B cell (primary cell): ENCODE measurements at places on chromosomes 13 and 19. TPM values are rescaled to one million over a fixed set of nuclear protein-coding genes. Genes with fewer than 3 reads are reported as not detected.

DNA sequence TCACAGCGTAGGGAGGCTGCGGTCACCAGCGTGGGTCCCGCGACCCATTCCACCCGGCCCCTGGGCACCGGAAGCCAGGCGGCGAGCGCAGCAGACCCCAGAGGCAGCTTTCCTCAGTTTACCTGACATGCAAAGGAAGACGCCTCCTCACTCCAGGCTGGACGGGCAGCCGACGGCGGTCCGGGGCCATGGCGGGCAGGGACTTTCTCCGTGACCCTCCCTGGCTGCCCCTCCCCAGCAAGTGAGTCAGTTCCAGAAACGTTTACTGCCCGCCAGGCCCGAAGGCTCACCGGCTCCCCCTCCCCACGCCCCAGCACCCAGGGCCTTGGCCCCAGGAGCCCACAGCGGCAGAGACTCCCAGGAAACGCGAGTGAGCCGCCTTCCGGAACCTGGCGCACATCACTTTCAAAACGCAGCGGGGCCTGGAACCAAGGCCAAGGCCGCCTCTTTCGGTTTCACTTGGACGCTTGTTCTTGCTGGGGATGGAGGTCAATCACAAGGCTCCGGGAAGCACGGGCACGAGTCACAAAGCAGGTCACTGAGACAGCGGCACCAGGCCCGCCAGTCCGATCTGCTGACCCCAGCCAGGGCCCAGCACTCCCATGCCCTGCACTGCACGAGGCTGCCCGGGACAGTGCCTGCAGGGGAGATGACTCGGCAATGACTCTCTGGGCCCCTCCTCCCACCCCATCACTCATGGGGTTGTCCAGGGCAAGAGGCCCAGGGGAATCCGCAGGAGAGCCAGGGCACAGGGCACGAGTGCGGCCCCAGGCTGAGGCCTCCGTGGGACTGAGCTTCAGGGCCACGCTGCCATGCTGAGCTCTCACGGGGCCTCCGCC is 5.3 kb downstream of the SBNO2 start:
- no peak for DNase-seq

GRCh38 chr19:44757735-44758505 is 9.4 kb downstream of the BCL3 start:
- no peak for DNase-seq

The ZNF223 gene
- 2.9 and 7.1 TPM in 2 replicates for polyA plus RNA-seq

DNA sequence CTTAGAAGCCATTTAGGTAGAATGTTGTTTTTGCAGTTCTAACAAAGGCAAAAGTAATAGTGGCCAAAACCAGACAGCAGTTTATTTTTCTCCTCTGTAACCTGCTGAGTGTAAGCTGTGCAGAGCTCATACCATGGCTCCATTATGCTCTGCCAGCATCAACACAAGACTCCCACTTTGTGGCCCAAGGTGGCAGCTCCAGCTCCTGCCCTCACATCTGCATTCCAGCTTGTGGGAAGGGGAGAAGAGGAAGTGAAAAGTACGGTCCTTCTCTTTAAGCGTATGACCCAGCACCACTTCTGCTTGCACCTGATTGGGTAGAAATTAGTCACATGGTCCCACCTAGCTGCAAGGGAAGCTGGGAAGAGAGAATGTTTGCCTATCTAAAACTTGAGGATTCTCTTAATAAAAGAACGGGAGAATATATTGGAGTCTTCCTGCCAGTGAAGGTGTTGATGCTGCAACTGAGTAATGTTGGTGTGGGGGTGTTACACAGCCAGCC is 19.2 kb downstream of the ADGRE1 start:
- no peak for DNase-seq

DNA sequence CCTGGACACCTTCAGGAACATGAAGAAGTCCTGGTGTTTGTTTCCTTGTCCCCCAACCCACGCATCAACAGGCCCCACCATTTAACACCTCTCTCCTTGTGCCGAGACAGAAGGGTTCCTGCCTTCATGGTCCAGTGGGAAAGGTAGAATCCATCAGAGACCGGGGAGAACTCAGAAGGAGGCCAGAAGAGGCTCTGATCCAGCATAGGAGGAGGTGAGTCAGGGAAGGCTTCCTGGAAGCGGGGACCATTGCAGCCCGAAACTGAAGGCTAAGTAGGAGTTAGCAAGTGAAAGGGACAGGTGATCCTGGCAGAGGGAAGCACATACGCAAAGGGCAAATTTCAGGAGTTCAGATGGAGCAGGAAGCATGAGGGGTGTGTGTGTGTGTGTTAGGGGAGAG is 484 bp downstream of the ICAM3 start:
- DNase-seq = no peak

- DNase-seq = no peak
Measured at GRCh38 chr19:13493516-13494310, 12.6 kb downstream of the CACNA1A start.

The CEACAM20 gene
- polyA plus RNA-seq = not detected in 2 replicates

GRCh38 chr19:50695251-50696093 is 24.1 kb downstream of the SHANK1 start:
- no peak for DNase-seq

GRCh38 chr13:77729502-77730221 is 32.2 kb downstream of the SLAIN1 start:
- no peak for DNase-seq

- DNase-seq = no peak
Measured at GRCh38 chr19:2275588-2276428, 6.2 kb downstream of the PEAK3 start.

The LILRA1 gene
- 0.71 and 1.5 TPM in 2 replicates for polyA plus RNA-seq

The PTGER1 gene
- not detected in 2 replicates for polyA plus RNA-seq

DNA sequence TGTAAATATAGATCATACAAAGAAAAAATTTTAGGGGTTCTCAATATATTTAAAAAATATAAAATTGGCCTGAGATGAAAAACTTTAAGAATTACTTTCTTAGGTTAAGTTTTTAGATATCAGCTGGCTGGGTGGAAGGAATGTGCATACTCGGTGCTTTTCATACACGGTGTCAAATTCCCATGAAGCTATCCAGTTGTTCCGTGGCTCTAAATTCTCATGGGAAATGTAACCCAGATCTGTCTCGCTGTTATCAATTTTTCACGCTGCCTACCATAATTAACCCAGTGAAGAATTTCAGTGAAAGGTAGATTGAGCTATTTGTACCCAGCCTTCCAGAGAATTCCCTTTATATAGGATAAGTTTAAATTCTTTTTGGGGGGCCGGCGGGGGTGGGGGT is 11.6 kb upstream of the ZNF835 start:
- DNase-seq = no peak

DNA sequence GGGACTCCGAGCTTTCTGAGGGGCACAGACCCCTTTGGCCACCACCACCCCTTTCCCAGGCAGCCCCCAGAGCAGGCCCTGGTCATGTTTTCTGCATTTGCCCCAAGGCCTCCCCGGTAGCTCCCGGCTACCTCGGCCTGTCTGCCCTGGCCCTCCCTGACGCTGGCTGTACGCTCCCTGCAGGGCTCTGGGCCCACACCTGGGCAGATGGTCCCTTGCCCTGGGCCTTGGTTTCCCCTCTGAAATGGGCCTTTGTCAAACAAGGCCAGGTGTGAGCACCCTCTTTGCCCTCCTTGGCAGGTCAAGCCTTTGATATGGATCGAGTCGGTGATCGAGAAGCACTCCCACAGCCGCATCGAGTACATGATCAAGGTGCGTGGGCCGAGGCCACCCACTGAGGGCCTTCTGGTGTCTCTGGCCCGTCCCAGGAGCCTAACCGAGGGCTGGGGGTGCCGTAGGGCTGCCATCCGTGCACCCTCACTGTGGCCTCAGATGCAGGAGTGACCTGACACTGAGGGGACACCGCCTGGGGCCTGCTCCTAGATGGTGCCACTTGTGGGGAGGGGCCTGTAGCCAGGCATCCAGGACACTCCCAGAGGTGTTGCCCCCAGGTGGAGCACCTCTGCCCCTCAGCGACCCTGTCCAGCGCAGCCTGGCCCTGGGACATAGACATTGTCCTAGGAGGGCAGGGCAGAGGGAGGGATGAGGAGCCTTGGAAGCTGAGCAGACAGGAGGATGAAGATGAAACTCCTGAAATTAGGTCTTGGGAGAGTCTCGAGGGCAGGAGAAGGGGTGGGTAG is 30.3 kb downstream of the AP1M1 start:
- no peak for DNase-seq
